ENCODE measurements at places on chromosomes 5 and 9.

GRCh38 chr9:72415163-72415562, 50.2 kb upstream of the ZFAND5 start:
- DNase-seq = no peak

GRCh38 chr5:42157215-42157614, 232.1 kb downstream of the FBXO4 start:
- DNase-seq = no peak

- no peak for DNase-seq
These were observed 1096.3 kb upstream of the DMAC1 start for GRCh38 chr9:8895861-8896224.

GRCh38 chr9:28320616-28321015, 747.3 kb upstream of the C9orf72 start:
- no peak for DNase-seq

GRCh38 chr9:107228496-107229039, 54.5 kb upstream of the RAD23B start:
- DNase-seq = no peak

DNA sequence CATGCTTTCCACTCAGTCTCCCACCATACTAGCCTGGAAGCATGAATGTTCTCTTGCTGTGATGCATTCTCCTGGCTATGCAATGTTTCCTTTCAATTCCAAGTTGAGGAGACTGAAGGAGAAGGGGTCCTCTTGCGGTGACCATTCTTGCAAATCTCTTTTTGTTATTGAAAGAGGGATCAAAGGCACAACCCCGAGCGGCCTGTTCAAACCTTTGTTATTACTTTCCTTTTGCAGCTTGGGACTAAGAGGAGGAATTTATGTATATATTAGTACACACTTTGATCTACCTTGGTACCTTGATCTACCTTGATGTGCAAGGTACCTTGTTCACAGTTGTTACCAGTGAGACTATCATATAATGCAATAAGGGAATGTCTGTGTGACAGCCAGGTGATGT, 147.3 kb downstream of the KCTD16 start:
- DNase-seq = no peak

- peak; percentile 54 for DNase-seq
These were observed 30.0 kb upstream of the TTLL11 start for GRCh38 chr9:122122903-122123632.

DNA sequence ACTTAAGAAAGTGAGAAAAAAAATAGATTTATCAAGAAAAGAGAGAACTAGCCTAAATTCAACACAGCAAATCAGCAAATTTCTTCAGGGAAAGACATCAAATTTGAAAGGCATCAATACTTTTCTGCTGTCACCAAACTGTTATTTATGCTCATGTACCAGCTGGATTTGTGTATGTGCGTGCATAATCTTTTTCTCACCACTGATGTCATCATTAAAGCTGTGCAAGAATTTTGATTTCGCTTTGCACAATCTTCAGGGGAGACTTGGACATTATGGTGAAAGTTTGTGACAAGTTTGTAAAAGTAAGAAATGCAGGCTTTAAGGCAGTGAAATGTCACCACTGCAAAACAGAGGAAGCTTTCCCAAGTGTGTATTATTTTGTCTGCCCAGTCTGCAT, 215.4 kb downstream of the SLF1 start:
- no peak for DNase-seq

GRCh38 chr5:89399548-89399947, 516.6 kb upstream of the MEF2C start:
- DNase-seq = no peak

GRCh38 chr5:8291641-8292040, 422.7 kb downstream of the MTRR start:
- no peak for DNase-seq

DNA sequence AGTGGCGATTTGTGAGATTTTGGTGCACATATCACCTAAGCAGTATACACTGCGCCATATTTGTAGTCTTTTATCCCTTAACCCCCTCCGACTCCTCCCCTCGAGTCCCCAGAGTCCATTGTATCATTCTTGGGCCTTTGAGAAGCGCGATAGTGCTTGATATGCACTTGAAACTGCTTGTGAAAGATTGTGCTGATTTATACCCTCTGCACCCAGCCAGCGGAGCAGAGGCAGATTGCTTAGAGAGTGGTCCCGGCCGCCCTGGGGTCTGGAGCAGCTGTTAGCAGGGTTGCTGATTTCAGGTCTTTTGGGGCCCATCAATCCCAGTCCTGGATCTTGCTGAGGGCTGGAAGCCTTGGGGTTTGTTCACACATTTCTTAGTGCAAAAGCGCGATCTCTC, 13.0 kb upstream of the FAM240B start:
- no peak for DNase-seq

DNA sequence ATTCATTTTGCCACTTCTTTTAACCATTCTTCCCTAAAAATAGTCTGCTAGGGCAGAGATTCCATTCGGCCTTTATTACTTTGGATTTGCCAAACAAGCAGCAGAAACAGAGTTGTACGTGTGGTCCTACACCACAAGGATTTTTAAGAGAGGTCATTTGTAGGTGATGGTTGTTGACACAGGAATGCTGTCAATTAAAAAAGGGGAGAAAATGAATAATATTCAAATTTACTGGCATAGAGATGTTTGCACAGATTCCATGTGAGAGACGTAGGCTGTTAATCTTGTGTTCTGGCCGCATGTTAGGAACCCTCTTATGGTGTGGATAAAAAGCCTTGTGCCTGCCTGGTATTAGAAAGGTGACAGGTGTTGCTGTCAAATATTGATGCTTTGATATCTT, 34.9 kb downstream of the TRIO start:
- DNase-seq = no peak

DNA sequence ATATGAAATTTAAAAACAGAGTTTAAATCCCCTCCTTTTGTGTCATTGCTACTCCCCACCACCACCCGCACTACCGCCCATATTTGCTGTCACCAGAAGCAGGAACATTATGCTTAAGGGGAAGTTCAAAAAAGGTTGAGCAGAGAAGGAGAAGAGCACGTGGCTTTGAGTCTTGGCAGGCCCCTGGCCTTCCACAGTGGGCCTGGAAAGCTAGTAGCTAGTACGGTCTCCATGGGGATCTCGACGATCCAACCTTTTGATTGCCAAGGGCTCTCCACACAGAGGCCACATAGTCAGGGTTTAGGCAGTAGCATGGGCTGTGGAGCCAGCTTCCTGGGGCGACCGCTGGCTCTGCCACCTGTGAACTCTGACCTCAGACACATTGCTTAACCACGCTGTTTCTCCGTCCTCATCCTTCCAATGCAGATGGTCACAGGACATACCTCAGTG, 90.1 kb downstream of the GOLPH3 start:
- DNase-seq = no peak

DNA sequence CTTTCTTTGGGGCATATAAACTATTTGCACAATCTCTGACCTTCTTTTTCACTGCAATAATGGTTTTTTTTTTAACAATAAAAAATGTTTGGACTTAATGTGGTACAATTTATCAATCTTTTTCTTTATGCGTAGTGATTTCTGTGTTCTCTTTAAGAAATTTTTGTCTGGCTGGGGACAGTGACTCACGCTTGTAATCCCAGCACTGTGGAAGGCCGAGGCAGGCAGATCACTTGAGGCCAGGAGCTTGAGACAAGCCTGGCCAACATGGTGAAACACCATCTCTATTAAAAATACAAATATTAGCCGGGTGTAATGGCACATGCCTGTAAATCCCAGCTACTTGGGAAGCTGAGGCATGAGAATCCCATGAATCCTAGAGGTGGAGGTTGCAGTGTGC, 72.3 kb downstream of the STK32A start:
- DNase-seq = no peak

DNA sequence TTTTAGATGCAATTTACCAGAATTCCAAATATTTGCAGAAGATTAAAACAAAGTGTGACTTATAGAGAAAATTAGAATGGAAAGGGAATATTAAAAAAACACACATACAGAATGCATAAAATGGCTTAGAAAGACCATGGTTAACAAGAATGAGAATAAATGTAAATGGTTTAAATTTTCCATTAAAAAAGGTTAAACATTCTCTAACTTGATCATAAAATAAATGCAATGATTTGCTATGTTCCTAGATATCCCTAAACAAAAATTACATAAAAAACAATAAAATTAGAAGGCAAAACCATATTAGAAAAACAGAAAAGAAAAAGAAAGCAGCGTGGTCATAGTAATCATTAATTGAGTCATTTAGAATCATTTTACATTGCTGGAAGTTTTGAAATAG, 152.5 kb downstream of the TMEM38B start:
- no peak for DNase-seq

GRCh38 chr9:136675477-136676296, 11.6 kb downstream of the AGPAT2 start:
- no peak for DNase-seq

DNA sequence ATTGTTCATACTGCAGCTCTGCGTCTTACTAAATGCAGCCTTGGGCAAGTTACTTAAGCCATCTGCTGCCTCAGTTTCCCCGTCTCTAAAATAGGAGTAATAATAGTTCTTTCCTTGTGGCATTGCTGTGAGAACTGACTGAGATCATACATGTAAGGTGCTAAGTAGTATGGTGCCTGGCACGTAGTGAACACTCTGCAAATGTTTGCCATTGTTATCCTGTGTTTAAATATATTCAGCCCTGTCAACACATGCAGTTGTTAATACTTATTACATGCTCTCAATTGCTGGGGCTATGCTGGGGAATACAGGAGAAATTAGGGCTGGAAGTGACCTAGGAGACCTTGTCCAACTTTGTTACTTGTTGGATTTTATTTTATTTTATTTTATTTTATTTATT, 105.2 kb upstream of the RAI14 start:
- no peak for DNase-seq
